Hematopoietic multipotent progenitor cell treated with erythropoietin and hydrocortisone succinate and interleukin-3 and kit ligand, for 17 days (in vitro differentiated cells): ENCODE measurements at places on chromosomes 6 and 20.

DNA sequence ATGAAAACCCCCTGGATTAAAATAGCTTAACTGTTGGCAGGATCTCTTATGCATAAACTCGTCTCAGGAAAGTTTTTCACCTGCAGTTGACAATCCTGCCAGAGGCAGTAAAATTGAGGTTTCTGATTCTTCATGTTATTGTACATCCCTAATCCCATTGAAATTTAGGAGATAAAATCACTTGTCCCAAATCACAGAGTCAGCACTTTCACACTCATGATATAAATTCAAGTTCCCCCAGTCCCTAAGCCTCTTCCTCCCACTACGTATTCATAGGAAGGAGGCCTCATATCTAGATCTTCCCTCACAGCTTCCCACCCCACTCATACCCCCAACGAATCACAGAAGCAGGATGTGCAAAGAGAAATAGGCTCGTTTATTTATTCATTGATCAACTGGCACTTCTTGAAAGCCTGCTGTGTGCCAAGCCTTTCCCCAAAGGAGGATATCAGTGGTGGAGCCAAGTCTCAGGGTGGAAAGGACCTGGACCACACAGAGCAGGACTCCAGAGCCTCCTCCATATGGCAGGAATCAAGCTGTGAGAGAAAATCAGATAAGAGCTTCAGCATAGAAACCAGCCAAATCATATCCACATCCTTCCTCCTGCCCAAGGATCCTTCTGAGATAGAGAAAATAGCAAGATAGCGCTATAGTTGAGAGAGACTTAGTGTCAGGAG, 2.3 kb downstream of the SLPI start:
- no peak for DNase-seq

- no peak for DNase-seq
Measured at GRCh38 chr20:22346716-22347115, 237.7 kb downstream of the FOXA2 start.

DNA sequence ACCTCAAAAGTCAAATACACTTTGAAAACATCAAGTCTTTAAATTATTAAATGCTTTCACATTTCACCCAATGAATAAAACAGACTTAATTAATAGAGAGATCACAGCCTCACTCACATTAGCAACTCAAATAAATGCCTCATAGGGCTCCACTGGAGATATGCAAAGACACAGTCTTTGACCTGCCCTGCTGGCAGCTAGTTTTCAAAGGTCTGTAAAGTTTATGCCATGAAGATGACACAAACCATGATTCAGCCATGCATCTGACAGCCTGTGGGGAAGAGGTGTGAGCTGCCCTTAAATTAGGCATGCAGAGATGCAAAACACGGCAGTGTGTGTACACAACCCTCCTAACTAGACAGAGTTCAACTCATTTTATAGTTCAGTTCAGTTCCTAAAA, 83.6 kb downstream of the PAK5 start:
- no peak for DNase-seq

DNA sequence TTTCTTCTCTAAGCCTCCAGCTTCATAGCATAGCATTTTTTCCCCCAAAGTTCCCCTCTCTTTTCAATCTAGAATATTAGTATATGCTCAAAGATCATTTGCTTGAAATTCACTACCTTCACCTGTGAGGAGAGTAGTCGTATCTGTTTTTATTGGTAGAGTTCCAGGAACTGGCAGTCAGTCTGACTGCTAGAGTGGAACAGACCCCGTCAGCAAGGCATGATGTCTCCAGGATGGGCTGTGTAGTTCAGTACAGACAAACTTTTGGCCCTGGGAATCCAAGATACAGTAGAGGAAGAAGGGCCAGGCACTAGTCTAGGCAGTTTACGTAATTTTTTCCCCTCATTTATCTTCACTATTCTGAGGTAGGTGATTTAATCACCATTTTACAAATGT, 29.1 kb downstream of the RALY start:
- DNase-seq, result no peak
